ENCODE measurements at places on chromosomes 5 and 9.

- no peak for DNase-seq
These were observed 67.4 kb downstream of the CTSL start for GRCh38 chr9:87793292-87793691.

GRCh38 chr9:15786616-15787015 is 233.8 kb downstream of the CCDC171 start:
- DNase-seq: no peak

GRCh38 chr9:94632737-94633136 is 6.6 kb downstream of the FBP1 start:
- no peak for DNase-seq

GRCh38 chr5:154647114-154647760 is 107.9 kb upstream of the LARP1 start:
- DNase-seq: no peak

GRCh38 chr5:28164568-28164967 is 1126.2 kb upstream of the CDH9 start:
- no peak for DNase-seq

DNA sequence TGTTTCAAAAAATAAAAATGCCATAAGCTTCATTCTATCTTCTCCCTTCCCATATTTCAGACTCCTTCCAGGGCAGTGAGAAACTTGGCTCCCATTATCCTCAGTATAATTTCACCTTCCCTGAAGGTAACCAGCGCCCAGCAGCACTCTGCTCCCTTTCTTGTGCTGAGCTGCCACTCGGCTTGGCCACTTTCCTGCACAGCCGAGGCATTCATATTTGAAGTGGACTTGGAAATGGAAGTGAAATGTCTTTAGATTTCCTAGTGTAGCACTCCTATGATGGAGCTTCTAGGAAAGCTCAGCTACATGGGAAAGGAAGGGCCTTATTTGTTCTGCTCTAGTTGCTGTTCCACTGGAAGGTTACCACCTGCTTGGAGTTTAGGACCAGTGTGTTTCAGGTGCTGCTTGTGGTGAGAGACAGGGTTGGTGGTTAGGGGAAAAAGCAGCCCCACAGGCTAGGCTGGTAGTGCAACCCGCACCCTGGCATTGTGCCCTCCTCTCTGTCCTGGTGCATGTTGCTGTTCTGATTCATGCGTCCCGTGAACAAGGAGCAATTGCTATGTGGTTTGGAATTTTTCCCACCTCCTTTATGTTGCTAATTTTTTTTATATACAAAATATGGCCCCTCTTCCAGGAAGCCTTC is 53.8 kb downstream of the RAD23B start:
- DNase-seq: no peak

GRCh38 chr9:112925058-112925641 is 34.5 kb upstream of the SLC46A2 start:
- no peak for DNase-seq

DNA sequence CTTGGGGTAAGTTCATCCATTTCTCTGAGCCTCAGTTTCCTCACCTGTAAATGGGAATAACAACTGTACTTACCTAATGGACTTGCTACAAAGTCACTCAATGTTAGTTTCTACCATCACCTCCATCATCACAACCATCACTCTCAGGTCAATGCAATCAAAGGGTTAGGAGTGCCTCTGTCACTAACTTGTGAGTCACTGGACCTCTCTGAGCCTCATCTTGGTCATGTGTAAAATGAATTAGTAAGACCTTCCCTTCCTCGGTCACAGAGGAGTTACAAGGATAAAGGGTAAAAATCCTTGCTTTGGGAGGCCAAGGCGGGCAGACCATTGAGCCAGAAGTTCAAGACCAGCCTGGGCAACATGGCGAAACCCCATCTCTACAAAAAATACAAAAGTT is 12.8 kb downstream of the FABP6 start:
- DNase-seq: no peak

GRCh38 chr5:96150007-96150406 is 188.4 kb upstream of the ELL2 start:
- no peak for DNase-seq

GRCh38 chr5:74403771-74404170 is 236.8 kb downstream of the ENC1 start:
- no peak for DNase-seq

DNA sequence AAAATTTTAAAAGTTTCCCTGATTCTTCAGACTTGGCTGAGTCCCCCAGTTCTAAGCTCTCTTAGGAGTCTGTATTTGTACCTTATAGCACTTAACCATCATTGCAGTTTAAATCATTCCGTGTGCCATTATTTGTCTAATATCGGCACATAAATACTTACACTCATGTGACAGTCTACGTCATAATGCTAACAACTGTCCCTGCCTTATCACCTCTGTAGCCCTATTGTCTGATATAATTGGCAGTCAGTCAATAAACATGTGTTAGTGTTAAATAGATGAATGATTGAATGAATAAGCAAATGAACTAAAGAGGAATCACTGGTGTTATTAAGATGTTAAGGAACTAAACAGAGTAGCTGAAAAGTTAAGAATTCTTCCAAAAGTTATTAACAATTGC is 287.8 kb downstream of the EBF1 start:
- DNase-seq: no peak

GRCh38 chr9:26723486-26723885 is 169.1 kb downstream of the CAAP1 start:
- no peak for DNase-seq

- DNase-seq: no peak
These were observed 88.7 kb upstream of the LRRTM2 start for GRCh38 chr5:138963763-138964371.

GRCh38 chr5:33690374-33691135 is 201.2 kb downstream of the ADAMTS12 start:
- peak; percentile 64 for DNase-seq

DNA sequence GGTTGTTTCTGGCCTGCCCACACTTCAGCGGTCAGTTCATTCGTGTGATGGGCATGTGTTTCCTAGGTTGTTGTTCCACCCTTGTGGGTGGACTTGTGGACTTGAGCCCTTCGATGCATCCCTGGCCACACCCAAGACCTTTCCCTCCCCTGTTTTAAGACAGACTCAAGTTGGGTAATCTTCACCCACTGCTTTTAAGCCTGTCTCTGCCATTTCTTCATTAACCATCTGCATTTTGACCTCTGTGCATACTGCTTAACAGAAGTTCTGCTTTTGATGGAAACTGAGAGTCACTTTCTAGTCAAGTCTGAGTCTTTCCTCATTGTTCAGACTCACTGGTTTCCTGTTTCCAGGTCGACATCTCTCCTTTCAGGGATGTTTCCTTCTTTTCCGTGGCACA is 233.7 kb downstream of the ARHGEF28 start:
- DNase-seq: no peak

DNA sequence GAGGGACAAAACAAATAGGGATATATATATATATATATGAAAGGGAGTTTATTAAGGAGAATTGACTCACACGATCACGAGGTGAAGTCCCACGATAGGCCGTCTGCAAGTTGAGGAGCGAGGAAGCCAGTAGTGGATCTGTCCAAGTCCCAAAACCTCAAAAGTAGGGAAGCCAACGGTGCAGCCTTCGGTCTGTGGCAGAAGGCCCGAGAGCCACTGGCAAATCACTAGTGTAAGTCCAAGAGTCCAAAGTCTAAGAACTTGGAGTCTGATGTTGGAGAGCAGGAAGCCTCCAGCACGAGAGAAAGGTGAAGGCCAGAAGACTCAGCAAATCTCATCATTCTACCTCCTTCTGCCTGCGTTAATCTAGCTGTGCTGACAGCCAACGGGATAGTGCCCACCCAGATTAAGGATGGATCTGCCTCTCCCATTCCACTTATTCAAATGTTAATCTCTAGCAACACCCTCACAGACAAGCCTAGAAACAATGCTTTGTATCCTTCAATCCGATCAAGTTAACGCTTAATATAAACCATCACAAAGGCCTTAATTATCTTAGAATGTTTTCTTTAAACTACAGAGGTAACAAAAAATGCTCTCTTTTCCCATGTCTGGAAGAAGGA is 23.8 kb upstream of the DAB2 start:
- DNase-seq: no peak

DNA sequence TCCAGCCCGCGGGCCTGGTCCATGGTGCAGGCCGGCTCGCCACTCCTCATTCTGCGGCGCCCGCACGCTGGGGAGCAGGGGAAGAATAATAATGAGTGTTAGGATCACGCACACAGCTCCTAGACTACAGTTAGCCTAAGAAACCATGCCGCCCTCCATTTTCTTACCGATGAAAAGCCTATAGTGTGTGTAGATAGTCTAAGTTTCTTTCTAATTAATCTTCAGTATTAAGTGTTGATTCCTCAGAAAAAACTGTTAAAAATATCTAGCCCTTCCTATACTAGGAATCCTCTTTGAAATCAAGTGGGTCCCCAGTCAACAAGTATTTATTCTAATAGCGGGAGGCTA is 9.3 kb downstream of the ZBED3 start:
- no peak for DNase-seq

DNA sequence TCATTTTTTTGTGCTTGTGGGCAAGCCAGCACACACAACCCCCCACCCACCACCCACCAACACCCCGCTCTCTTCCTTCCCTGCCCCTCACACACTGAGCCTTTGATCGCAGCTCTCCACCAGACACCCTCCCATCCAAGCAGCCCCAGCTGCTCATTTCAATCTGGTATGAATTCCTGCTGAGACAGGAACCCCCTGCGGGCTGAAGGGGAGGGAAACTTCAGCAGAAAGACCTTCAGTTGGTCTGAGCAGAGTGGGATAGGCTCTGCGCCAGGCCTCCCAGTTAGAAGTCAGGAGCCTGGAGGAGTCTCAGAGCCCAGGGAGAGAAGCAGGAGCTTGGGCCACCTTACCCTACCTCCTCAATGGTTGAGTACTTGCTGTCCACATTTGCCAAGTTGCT is 7.2 kb downstream of the PCDHGC5 start:
- DNase-seq: peak; percentile 74

DNA sequence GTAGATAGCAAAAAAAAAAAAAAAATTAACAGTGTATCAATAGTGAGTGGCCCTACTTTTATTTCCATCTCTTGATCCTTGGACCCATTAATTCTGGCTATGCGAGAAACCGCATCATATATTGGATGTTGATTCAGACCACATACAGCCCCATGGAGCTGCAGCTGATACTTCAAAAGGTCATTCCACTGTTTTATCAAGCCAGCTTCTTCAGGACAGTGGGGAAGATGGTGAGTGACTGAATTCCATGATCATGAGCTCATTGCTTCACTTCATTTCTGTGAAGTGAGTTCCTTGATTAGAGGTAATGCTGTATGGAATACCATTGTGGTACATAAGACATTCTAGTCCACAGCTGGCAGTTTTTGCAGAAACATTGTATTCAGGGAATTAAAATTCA is 222.9 kb upstream of the MEF2C start:
- no peak for DNase-seq

GRCh38 chr5:109225716-109226625 is 183.8 kb downstream of the PJA2 start:
- DNase-seq: no peak

DNA sequence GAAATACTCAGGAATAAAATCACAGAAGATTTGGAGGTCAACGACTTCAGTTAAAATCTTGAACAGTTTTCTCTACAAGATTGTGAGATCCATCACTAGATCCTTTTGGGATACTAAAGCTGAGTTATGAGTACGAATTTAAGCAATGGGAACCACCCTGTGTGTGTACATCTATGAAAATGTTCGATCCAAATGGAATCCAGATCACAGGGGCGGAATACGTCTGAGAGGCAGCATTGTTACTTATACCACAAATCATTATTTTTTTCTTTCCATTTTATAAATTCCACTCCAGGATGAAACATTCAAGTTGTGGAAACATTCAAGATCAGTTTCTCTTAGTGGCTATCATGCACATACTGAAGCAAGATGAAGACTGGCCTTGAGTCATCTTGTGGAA is 239.3 kb upstream of the PAPPA start:
- no peak for DNase-seq

DNA sequence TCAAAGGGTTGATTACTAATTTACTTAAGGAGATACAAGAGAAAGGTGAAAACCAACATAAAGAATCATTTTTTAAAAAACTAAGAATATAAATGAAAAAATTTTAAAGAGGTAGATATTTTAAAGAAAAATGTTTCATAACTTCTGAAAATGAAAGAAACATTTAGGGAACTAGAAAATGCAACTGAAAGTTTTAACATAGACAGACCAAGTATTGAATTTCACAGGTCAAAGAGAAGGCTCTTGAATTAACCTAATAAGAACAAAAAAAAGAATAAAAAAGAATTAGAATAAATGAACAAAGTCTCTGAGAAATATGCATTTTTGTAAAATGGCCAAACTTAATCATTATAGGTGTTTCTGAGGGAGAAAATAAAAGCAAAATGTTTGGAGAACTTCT is 16.1 kb upstream of the FAM174A start:
- no peak for DNase-seq

GRCh38 chr5:119312403-119312802 is 43.4 kb upstream of the TNFAIP8 start:
- DNase-seq: no peak

GRCh38 chr9:104269996-104270963 is 176.2 kb downstream of the SMC2 start:
- DNase-seq: no peak

- DNase-seq: no peak
These were observed 17.3 kb downstream of the CENPH start for GRCh38 chr5:69206528-69207190.

GRCh38 chr5:6760686-6761085 is 47.5 kb downstream of the TENT4A start:
- DNase-seq: no peak
